ENCODE measurements at places on chromosomes 2 and 18.
A peak's percentile ranks its signal among the peaks of the same experiment; 100 is the strongest.

DNA sequence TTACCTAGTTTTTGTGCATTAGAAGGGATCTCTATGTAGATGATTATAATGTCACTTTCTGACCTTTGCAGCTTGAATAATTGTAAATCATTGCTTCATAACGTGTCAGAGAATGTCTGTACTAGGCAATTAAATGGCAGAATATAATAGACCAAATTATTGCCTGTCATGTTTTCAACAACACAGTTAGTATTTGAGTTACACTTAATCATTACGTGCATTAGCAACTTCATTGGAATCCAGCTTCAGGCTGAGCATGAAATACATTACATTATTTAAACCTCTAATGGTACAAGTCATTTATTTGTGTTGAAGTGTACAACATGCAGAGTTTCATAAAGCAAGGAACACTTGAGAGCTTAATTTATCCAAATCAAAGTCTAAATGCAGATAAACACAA is 48.0 kb downstream of the ZNF407 start:
- no peak for DNase-seq

DNA sequence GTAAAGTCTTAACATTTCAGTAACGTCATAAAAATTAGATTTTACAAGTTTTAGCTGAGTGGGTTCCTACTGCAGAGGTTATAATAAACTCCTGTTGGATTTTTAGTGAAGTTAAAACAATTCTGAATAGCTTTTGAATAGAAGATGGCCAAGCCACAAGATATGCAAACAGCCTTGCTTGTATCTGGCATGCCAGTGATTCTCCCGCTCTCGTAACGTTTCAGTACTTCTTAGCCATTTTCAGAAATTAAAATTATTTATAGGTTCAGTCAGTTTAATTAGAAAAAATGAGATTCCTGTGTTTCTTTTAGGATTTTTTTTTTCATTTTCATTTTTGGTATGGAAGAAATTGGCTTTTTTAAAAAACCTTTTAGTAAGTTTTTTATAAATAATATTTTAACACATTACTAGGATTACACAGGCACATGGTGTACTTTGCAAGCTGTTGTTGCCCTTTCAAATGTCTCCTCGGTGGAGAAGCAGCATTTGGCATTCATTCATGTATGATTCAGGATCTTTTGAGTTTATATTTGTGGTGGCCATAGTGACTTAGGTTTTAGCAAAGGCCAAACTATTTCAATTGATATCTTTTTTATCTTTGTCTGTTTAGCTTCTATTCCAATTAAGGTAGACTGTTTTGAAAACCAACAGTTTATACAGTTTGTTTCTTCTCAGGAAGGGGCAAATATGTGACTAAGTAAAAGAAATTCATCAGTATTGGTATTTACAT is 30.6 kb upstream of the RND3 start:
- DNase-seq, result no peak

GRCh38 chr2:212359425-212360067 is 179.1 kb downstream of the ERBB4 start:
- no peak for DNase-seq

GRCh38 chr2:44398243-44398897 is 36.6 kb downstream of the CAMKMT start:
- DNase-seq, result no peak

- no peak for DNase-seq
Observed at GRCh38 chr2:71822463-71822862, 325.2 kb downstream of the CYP26B1 start.

DNA sequence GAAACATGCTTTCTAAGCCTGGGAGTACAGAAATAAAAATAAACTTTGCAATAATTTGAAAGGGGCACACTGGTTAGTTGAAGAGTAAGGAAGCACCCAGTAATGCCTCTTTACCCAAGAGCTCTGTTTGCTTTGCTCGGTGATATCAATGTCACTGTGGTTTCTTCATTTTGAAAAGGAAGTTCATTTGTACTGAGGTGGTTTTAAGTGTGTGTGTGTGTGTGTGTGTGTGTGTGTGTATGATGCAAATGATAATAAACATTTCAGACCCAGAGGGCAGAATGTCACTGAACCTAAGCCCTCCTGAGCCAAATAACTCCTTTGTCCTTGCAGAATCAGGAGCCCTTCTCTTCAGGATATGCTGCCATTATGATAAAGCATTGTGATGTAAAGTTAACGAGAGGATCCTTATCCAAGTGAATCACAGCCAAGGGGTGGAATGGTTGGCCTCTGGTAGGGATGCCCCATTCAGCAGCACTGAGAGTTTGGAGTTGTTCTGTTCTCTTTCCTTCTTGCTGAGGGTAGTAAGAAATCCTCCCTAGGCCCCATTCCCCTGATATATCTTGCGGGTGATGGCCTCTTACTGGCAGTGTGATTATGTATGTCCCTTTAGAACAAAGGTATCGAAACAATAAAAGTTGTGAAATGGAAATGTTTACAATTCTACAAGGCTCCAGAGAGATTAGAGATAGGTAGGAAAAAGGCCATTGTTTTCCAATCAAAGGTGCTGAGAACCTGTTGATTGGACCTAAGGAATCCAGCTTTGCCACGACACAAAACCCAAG is 7.6 kb downstream of the ITGA6 start:
- DNase-seq, result no peak

- no peak for DNase-seq
Observed at GRCh38 chr2:132415915-132416722, 486 bp upstream of the GPR39 start.

DNA sequence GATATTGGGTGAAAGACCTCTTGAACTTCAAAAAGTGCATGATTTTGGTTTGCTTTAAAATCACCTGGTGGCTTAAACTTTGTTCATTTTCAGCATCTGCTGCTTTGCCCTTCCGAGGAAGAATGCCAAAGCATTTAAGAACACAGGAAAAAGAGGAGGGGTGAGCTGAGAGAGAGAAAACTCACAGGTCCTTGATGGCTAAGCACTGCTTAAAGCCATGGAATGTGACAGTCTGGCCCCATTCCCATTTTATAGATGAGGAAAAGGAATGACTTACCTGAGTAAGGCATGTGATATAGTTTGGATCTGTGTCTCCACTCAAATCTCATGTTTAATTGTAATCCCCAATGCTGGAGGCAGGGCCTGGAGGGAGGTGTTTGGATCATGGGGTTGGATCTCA is 58.1 kb downstream of the KCNS3 start:
- no peak for DNase-seq

DNA sequence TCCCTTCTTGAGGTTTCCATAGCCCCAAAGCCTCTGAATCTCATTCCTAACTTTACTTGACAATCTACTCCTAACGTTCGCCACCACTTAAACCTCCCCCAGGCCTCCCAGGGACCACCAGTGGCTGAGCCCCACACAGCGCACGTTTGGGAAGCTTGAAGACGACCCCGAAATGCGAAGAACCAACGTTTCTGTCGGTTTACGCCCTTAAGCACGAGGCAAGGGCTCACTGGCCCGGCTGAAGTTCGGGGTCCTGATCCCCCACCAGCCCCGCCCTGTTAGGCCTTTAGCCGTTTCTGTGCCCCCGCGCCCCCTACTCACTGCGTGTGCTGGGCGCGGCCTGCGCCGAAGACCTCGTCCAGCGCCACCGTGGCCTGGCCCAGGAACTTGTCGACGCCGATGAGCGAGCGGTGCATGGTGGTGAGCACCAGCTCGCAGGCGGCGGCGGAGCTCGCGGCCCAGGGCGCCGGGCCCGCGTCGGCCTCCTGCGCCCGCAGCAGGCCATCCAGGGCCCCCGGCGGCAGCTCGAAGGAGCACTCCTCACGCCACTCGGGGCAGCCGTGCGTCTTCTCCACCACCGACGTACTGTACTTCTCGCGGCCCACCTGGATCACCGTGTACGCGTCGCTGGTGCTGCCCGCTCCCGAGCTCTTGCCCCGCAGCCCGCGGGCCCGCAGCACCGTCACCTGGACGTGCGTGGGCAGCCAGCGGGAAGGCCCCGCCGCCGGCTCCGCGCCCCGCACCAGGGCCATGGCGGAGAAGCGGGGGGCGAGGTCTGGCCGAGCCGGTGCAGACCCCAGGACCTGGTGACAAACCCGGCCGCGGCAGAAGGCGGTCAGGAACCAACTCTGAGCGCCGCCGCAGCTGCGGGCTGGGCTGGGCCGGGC is 479 bp downstream of the RAB11FIP5 start:
- DNase-seq, result no peak

- DNase-seq, result no peak
Observed at GRCh38 chr2:239944694-239945551, 80.2 kb downstream of the NDUFA10 start.

DNA sequence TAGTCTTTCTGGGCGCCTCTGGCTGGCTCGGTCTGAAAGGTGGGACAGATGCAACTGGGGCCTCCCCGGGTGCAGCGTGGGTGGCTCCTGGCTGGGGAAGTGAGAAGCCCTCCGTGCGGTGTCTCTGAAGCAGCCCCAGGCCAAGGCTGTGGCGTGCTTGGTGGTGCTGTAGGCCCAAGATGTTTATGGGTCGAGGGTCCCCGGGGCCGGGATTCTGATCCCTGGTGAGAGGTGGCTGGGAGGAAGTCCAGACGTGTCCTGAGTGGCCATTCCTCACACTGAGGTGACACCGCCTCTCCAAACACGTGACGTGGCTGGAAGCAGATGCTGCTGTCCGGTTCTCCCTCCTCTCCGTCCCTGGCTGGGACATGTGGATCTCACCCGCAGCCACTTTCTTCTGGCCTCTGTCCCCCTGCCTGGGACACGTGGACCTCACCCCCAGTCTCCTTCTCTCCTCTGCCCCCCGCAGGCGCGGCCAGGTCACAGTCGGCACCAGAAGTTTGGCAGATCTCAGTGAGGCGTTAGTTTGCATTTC is 12.6 kb downstream of the RTP5 start:
- DNase-seq, result no peak

DNA sequence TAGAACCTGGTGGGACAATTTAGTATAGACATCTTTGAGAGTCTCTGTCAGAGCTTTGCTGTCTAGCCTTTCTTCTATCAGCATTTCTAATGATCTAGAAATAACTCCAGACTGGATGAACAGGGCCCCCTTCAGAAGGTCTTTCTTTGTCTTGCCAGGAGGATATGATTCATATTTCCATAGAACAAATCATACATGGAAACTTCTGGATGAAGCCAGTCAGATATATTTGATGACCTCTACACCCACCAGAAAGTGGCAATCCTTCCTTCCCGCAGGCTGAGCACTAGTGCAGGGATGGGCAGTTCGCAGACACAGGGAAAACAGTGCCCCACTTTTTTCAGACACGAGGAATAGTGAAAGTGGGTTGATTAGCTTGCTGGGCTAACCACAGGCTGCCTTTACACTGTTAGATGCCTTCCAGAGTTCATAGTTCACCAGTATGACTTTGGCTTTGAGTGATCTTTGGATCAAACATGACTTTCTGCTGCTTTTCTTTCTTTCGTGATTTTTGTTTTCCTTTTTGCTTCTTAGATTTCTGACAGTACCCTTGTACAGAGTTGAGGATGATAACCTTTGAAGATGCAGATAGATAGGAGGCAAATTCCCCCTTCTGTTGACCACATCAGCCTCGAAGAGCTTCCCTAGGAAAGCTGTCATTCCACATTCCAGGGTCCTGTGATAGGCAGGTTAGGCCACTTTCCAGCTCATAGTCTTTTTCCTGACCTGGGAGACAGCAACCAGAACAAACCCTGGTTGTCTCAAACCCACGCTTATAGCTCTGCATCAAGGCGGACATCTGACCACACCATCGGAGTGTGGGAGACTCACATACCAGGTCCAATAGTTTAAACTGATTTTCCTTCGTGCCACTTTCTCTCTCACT is 237.0 kb downstream of the ZNF407 start:
- no peak for DNase-seq

DNA sequence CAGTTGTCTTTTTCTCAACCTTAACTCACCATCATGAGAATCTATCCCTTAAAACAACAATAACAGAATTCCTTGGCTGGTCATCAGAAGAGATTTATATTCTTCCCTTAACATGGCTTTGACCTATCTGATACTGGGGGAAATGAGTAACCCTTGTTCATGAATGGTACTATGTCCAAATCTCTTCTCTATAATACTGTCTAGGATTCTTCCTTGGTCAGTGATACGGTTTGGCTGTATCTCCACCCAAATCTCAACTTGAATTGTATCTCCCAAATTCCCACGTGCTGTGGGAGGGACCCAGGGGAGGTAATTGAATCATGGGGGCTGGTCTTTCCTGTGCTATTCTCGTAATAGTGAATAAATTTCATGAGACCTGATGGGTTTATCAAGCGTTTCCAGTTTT is 282.0 kb upstream of the SIX2 start:
- no peak for DNase-seq

GRCh38 chr2:113173542-113174375 is at the start of gene PSD4:
Gene PSD4 (plus strand): TSS chr2:113173971. CDS start chr2:113182457, 8,486 bp downstream.
- DNase-seq, result peak; percentile 73

DNA sequence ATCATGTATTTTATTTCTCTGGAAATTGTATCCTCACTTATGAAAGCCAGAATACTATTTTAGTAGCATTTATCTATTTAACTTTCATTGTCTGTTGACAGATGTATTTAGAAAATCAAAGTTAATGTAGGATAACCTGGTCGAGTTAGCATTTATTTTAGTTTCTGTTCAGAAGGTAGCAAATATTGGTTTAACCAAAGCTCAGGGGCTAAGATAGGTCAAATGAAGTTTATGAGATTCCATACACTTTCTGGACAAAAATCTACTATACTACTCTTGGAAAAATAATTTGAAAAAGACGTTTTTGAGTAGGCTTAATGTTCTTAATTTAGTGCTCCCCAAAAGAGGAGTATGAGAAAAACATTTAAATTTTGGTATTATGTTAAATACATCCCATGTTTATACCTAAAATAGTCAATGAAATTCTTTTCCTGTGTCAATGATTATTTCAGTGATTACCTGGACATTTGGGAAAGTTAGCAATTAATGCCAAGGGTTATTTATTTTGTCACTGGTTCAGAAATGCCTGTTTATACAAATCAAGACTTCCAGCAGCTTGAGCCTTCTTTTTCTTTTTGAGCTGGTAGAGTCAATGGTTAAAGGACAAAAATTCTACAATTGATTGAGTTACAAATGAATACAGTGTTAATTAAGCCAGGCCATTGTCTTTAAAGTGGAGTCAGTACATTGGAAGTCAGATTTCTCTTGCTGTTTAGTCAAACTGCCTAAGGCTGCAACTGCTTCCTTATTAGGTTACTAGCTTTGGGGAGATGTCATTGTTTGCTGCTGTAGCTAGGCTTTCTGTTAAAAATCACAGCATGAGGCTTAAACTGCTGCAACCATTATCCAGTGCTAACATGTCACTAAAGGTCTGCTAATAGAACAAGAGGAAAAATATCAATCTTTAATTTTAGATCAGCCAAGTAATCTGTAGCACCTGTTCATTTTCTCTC is 182.3 kb downstream of the CAMKMT start:
- no peak for DNase-seq

GRCh38 chr2:221289389-221289788 is 282.7 kb downstream of the EPHA4 start:
- no peak for DNase-seq

- no peak for DNase-seq
Observed at GRCh38 chr2:170014769-170015168, 163.2 kb upstream of the MYO3B start.

GRCh38 chr2:13597176-13597575 is 880.4 kb downstream of the TRIB2 start:
- DNase-seq, result no peak

DNA sequence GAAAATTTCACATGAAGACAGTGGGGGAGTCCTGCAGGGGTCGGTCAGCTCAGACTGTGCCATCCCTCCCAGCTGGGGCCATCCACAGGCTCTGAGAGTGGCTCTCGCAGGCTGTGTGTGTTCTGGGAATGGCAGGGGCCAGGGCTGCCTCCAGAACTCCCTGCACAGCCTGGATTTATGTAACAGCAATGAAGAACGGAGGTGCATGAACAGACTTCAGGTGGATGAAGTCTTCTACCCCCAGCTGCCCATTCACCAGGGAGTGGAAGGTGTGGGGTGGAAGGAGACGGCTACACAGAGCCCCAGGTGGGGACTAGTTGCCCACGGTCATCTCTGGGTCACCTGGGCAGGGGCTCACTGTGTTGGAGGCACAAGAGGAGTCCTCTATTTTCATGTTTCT is 56.1 kb upstream of the HDAC4 start:
- no peak for DNase-seq

All from activated CD4-positive, alpha-beta T cell treated with anti-CD3 and anti-CD28 coated beads for 1 hour (primary cell).